Mesendoderm (in vitro differentiated cells): ENCODE measurements at places on chromosomes 4 and X.

DNA sequence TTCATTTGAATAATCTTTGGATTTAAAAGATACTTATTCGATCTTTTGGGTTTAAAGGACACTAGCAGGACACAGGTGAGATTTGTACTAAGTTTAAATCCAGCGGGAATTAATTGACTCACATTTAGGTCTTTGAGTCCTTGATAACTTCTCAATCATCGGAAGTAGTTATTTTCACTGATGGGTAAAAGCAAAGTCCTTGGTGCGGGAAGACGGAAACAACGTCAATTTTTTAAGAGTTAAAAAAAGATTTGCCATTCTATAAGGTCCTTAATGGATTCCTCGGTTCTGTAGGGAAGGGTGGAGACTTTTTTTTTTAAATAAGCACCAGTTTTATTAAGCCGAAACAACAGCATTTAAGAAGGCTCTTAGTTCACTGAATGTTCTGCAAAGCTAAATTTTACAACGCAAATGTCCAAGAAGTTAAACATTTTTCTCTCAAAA, 2.9 kb downstream of the TMSB4X start:
- peak; percentile 5 for DNase-seq

DNA sequence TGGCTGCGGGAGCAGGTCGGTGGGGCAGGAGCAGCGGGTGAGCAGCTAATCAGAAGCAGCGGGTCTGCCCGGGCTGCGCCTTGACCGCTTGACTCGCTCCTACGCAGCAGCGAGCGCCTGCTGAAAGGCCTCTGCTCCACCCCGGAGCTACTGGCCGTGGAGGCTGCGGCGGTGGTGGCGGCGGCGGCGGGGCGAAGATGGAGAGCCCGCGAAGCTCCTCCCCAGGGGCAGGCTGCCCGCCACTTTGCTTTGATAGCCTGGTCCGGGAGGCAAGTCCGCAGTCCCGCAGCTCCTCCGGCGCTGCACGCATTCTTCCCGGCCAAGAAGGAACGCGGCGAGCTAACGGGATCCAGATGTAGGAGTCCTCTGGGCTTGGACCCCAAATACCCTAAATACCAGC, 36.7 kb downstream of the PJA1 start:
- peak; percentile 38 for DNase-seq

DNA sequence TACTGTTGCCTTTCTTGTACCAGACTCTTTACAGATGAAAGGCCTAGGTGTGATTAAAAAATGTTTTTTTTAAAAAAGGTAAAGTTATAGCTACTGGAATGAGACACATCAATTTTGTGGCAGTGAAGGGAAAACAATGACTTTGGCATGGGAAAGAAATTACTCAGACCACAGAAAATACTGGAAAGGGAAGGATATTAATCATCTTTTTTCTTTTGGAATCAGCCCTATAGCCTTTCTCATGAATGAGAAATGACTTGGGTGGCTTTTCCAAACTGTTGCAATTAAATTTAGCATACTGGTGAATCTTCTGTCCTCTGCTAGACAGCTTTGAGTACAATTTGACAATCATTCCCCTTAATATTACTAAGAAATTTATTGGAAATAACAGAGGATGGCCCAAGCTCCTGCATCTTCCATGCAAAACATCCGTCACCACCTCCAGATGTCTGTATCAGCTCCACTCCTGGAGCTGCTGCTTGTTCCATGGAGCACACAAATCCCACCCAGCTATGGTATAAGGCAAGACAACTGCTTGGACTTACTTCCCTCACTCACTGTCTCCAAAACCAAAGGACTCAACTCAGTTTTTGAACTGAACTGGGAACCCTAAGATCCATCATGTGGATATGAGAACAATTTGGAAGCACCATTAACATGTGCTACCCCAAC, 97.6 kb upstream of the ARSJ start:
- DNase-seq: no peak

DNA sequence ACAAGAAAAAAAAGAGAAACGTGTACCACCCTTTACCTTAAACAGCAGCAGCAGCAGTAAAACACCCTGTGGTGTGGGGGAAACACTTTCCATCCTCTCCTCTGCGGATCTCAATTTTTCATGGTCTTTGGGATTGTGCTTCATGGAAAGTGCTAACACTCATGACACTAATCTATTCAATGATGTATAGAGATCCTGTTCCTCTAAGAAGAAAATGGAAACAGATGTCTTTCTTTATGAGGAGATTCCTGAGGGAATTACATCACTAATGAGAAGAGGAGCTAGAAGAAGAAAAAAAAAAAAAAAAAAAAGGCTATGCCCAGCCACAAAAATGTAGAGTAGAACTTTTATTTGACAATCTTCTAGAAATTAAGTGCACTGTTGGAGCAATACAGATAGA, 62.9 kb upstream of the NDST3 start:
- DNase-seq: no peak

DNA sequence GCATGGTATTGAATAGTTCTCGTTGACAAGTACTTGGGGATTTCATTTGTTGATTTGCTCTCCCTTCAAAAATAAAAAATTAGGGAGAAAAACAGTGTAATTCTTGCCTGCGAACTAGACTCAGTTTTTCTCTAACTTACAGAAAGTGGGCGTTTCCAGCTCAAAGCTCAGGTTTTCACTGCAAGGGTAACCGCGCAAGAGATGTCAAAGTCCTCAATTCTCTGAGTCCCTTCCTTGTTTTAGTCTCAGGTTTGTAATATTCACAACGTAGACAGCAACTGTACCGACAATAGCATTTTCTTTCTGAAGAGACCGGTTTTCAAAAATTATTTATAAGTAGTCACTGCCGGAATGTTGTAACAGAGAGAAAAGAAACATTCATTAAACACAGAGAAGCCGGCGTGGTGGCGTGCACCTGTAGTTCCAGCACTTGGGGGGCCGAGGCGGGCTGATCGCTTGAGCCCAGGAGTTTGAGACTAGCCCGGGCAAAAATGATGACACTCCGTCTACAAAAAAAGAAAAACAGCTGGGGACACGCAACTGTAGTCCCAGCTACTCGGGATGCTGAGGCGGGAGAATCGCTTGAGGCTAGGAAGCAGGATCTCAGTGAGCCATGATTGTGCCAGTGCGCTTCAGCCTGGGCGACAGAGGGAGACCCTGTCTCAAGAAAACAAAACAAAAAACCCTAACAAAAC, 774 bp downstream of the ZCCHC4 start:
- peak; percentile 27 for DNase-seq

DNA sequence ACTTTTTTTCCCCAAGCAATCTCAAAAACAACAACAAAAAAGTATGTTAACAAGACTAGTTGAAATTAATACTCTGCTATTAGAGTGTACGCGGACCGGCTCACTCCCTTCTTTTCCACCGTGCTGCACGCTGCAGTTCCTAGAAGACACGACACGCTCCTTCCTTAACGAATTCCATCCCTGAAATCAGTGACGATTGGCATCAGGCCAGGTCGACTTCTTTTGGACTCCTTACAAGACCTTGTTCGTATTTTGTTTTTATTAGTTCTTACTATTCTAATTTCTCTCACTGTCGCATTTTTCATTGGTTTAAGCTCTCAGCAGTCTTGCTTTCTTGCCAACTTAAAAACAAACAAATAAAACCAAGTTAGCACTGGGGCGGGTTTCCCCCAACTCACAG, 175.8 kb upstream of the PITX2 start:
- no peak for DNase-seq

DNA sequence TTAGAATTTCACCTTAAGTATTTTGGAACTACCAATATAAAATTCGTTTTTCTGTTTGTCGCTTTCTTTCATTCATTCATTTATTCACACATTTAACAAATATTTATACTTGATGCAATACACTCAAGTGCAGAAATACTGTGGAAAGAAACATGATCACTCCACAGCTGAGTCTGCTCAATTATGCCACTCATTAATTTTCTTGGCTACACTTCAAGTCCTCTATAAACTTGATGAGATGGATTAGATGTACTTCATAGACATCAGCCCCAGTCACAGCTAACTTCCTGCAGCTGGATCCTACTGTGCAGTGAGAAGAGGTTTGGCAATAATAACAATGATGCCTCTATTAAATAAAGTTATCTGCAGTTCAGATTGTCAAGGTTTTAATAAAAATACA, 208.1 kb downstream of the PDGFC start:
- DNase-seq: no peak

DNA sequence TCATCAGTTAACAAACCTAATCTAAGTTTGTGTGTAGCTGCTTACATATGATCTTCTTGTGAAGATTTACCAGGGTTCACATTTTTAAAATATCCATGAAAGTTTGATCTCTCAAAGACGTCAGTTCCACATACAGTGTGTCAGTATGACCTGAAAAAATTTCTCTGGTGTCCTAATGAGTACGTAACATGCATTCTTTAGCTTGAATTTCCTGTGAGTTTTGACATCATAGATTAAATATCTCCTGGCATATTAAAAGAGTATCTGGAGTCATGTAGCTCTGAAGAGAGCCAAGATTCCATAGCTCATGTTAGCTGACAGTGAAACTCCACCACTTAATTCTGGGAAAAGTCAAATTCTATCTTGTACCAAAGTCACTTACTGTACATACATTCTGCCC, 43.9 kb upstream of the PDLIM5 start:
- no peak for DNase-seq

GRCh38 chr4:150586162-150586810, 4.3 kb downstream of the MAB21L2 start:
- DNase-seq: no peak

GRCh38 chrX:13080128-13080795, 35.8 kb upstream of the FAM9C start:
- no peak for DNase-seq

GRCh38 chr4:181685911-181686310, 557.3 kb upstream of the TENM3 start:
- peak; percentile 21 for DNase-seq

GRCh38 chrX:113548308-113549015, 707.8 kb upstream of the AMOT start:
- DNase-seq: peak; percentile 83

- peak; percentile 10 for DNase-seq
These were observed 84.4 kb upstream of the STK26 start for GRCh38 chrX:131938749-131939148.
